Activated CD4-positive, alpha-beta T cell treated with anti-CD3 and anti-CD28 coated beads, Interleukin-2, Interleukin-4, amounts not matched to agents 100 ng/mL and 50 ng/mL, durations not matched to agents 16 hours and 8 hours (primary cell): ENCODE measurements at places on chromosomes 7 and 10.
A peak's percentile ranks its signal among the peaks of the same experiment; 100 is the strongest.

DNA sequence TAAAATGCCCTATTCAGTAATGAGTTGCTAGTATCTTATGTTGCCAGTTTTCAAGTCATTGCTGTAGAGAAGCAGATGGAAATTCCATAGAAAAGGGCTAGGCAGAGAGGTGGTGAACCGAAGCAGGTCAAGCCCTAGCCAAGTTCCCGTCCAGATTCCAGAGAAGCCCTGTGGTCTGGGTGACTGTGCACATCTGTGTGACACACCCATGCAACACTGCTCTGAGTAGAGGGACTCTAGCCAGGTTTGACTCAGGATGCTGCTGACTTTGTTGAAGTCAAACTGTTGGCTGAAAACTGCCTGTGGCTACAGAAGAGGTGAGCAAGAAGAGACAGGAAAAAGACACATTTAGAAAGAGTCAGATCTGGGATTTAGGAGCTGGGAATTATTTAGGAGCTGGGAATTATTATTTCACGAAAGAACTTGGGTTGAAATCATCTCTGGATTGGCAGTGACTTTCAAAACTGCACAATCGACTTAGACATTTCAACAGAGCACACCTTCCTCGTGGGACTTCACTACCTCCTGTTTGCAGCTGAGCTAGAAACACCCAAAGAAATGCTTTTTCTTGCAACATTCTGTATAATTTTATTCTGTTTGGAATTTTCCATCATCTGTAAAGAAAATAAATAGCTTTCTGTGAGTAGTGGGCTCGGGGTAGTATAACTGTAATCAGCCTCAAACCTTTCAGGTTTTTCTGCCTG is 149.1 kb upstream of the PRKCQ start:
- DNase-seq, result no peak

DNA sequence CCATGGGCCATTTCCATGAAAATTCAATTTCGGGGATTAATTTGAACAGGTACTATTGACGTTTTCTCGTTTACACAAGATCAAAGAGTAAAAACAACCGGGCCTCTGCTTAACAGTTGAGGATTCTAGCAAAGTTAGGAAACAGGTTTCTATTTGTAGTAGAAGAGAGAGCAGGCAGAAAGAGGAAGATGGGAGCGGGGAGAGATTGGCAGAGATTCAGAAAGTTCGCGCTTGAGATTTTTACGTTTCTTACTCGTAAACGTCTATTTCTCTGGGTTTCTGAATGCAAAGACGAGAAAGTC is 571 bp upstream of the VWC2 start:
- no peak for DNase-seq

GRCh38 chr10:80684259-80684658 is 146.6 kb downstream of the SH2D4B start:
- peak; percentile 24 for DNase-seq

- no peak for DNase-seq
Observed at GRCh38 chr10:22874189-22874854, 53.5 kb upstream of the ARMC3 start.

- DNase-seq, result no peak
Observed at GRCh38 chr7:24891311-24891735, 88.7 kb downstream of the OSBPL3 start.
